ENCODE measurements at places on chromosomes 4 and X. TPM values are rescaled to one million over a fixed set of nuclear protein-coding genes. Genes with fewer than 3 reads are reported as not detected.

NDUFC1 gene
- 32.5 TPM for total RNA-seq

F11 gene
- not detected for total RNA-seq

CXorf65 gene
- total RNA-seq = not detected

TEX28 gene
- total RNA-seq = not detected

TRAPPC11 gene
- total RNA-seq = 45.1 TPM

PAGE2B gene
- not detected for total RNA-seq

PLK4 gene
- total RNA-seq = 2.4 TPM

FDCSP gene
- total RNA-seq = not detected

ADH1C gene
- 0.23 TPM for total RNA-seq

TMEM144 gene
- 4.9 TPM for total RNA-seq

PARM1 gene
- 3.0 TPM for total RNA-seq

MRPL1 gene
- 10.7 TPM for total RNA-seq

PSAPL1 gene
- total RNA-seq = not detected

SLC9B1 gene
- total RNA-seq = 0.76 TPM

IL9R gene
- not detected for total RNA-seq

CCDC120 gene
- 0.98 TPM for total RNA-seq

RHOXF1 gene
- not detected for total RNA-seq

UGT8 gene
- 0.10 TPM for total RNA-seq

RTL9 gene
- total RNA-seq = 0.13 TPM

CT45A10 gene
- total RNA-seq = not detected

SEPTIN11 gene
- 211 TPM for total RNA-seq

SYTL4 gene
- 4.1 TPM for total RNA-seq

EIF1AX gene
- 21.7 TPM for total RNA-seq

MAP9 gene
- 17.1 TPM for total RNA-seq

EDNRA gene
- total RNA-seq = 9.3 TPM

CD38 gene
- 0.07 TPM for total RNA-seq

LEF1 gene
- not detected for total RNA-seq

NXF2 gene
- not detected for total RNA-seq

RBPJ gene
- total RNA-seq = 123 TPM

IL21 gene
- not detected for total RNA-seq

HSPA4L gene
- 17.0 TPM for total RNA-seq

OPRPN gene
- not detected for total RNA-seq

KIAA0232 gene
- 21.1 TPM for total RNA-seq

BEX1 gene
- total RNA-seq = 8.7 TPM

SSX4B gene
- total RNA-seq = not detected

H2AZ1 gene
- total RNA-seq = 136 TPM

HS6ST2 gene
- total RNA-seq = not detected
